Left ventricle myocardium inferior (tissue), 1 donor: ENCODE measurements at places on chromosomes 7 and 10. TPM values are rescaled to one million over a fixed set of nuclear protein-coding genes. Genes with fewer than 3 reads are reported as not detected.

The GDF2 gene
- not detected for total RNA-seq

The HGF gene
- total RNA-seq: 2.3 TPM

The WASHC2C gene
- total RNA-seq: 30.3 TPM

The LRRC61 gene
- 4.3 TPM for total RNA-seq

The IKZF1 gene
- total RNA-seq: 2.1 TPM

The LRGUK gene
- total RNA-seq: 0.19 TPM

The OR2A42 gene
- not detected for total RNA-seq

The CLDN12 gene
- total RNA-seq: 40.3 TPM

The HTRA1 gene
- total RNA-seq: 62.6 TPM

The SPDYE2 gene
- not detected for total RNA-seq

The TMEM236 gene
- total RNA-seq: 0.66 TPM

The SPAM1 gene
- not detected for total RNA-seq

The GPR15LG gene
- total RNA-seq: not detected

The ANKRD7 gene
- 1.1 TPM for total RNA-seq

The TAX1BP1 gene
- total RNA-seq: 184 TPM

The FZD8 gene
- total RNA-seq: 6.6 TPM

The UPK3B gene
- 0.49 TPM for total RNA-seq

The PPP1R3C gene
- 236 TPM for total RNA-seq

The SNCG gene
- total RNA-seq: 14.7 TPM

The RHOBTB1 gene
- total RNA-seq: 16.6 TPM

The ODAD2 gene
- 0.58 TPM for total RNA-seq

The VSTM4 gene
- 21.1 TPM for total RNA-seq

The PRKAR2B gene
- total RNA-seq: 21.8 TPM

The NEUROD6 gene
- not detected for total RNA-seq

The INPP5A gene
- 105 TPM for total RNA-seq

The SFXN2 gene
- 1.6 TPM for total RNA-seq

The TSPAN33 gene
- total RNA-seq: 9.7 TPM

The SEMA3E gene
- 0.27 TPM for total RNA-seq

The PITX3 gene
- 0.85 TPM for total RNA-seq

The EVX1 gene
- not detected for total RNA-seq

The ATXN7L1 gene
- total RNA-seq: 6.2 TPM

The UTF1 gene
- not detected for total RNA-seq

The ATRNL1 gene
- total RNA-seq: 2.9 TPM

The UNCX gene
- total RNA-seq: not detected

The SORCS1 gene
- total RNA-seq: 2.9 TPM

The ELFN1 gene
- total RNA-seq: 10.5 TPM

The VKORC1L1 gene
- total RNA-seq: 19.2 TPM

The TFPI2 gene
- total RNA-seq: 1.5 TPM

The SCART1 gene
- 0.36 TPM for total RNA-seq

The A1CF gene
- not detected for total RNA-seq

The ABHD11 gene
- 25.2 TPM for total RNA-seq

The ITIH2 gene
- total RNA-seq: not detected

The GPRIN2 gene
- not detected for total RNA-seq

The CHST15 gene
- 4.5 TPM for total RNA-seq

The NT5C3A gene
- 33.4 TPM for total RNA-seq

The NKX2-3 gene
- not detected for total RNA-seq

The C7orf25 gene
- total RNA-seq: 4.9 TPM

The GPR146 gene
- 29.8 TPM for total RNA-seq

The NEUROG3 gene
- not detected for total RNA-seq

The NRAP gene
- total RNA-seq: 1,025 TPM

The METTL27 gene
- 0.44 TPM for total RNA-seq
